ENCODE measurements at places on chromosomes 13 and 19.
A peak's percentile ranks its signal among the peaks of the same experiment; 100 is the strongest.

DNA sequence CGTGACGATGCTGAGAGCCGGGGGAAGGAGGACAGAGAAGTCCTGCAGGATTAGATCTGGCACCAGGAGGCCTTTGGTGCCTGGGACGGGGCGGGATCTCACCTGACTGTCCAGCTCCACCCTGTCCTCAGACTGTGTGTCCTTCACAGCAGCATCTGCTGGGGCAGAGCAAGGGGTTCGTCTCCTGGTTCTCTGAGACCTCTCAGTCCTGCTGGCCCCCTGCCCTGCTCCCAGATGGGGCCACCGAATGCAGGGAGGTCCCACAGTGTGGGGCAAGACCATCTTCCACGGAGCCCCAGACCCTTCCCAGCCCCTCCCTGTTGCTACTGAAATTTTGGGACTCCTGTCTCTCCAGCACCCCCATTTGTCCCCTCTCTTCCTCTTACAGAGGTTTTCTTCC, 4.5 kb downstream of the LILRB3 start:
- no peak overlapping the region for H3K27ac ChIP-seq
- peaks cover 9% of the 10 kb centered on the region for H3K27me3 ChIP-seq
- no peak overlapping the region for H3K4me3 ChIP-seq
- peaks cover 7% of the 10 kb centered on the region for H3K36me3 ChIP-seq
- H3K4me1 ChIP-seq: peaks cover 9% of the 10 kb centered on the region

DNA sequence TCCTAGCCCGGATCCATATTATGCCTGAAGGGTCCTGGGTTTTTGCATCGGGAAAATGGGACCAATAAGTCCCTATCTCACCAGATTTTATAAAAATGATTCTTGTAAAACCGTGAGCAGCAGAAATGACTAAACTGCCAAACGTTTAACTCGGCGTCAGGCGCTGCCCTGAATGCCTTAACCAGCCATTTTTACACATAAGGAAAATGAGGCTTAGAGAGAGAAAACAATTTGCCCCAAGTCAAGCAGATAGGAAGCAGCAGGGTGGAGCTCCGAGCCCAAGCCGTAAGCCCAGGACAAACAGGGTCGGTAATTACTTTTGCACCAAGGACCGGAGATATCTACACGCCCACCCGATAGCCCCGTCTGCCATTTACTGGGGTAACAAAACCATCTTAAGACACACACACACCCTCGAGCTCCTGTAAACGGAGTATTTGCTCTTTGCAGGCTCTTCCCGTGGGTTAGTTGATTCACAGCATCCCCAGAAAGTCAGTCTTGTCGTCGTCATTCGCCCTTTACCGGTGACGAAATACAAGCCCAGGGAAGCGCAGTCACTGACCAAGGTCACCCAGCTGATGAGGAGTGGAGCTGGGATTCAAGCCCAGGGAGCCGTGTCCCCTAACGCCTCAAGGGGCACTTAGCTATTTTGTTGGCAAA, 16.0 kb upstream of the MRI1 start:
- H3K4me1 ChIP-seq: peaks cover 37% of the 10 kb centered on the region
- DNase-seq: peak; percentile 32
- H3K36me3 ChIP-seq: peaks cover 10% of the 10 kb centered on the region
- H3K27me3 ChIP-seq: no peaks in the 10 kb centered on the region
- H3K27ac ChIP-seq: peak overlapping the region; percentile 94

DNA sequence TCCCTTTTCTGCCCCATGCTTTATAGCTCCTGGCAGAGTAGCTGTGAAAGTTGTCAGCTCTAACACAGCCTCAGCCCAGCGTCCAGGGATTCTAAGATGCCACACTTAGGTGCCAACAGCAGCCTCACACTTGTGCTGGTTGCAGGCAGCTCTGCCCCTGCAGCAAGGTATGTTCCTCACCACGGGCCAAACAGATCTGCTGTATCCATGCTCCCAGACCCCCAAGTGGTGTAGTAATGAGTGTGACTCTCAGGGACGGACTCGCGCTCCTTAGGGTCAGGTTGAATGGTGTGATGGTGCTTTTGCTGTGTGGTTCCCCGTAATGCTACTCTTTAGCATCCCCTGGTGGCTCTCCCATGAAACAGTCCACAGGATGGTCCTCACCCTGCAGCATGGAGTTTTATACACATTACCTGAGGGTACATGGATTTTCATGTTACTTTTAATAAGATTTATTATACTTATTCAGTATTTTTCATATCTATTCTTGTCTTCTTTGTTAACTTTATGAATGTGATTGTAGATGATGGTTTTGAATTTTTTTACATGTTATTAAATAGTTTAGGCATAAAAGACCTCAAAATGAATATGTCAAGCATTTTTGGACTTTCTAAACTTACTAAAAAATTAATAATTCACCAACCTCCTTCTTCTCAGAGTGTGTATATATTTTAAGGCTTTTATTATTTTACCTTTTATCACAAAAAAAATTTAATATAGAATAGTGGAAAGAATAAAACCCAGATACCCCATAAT, 232.5 kb downstream of the SLC7A1 start:
- H3K36me3 ChIP-seq: no peaks in the 10 kb centered on the region
- H3K27me3 ChIP-seq: peaks cover 15% of the 10 kb centered on the region
- H3K4me3 ChIP-seq: no peak overlapping the region
- H3K4me1 ChIP-seq: no peaks in the 10 kb centered on the region
- peak; percentile 55 for DNase-seq

DNA sequence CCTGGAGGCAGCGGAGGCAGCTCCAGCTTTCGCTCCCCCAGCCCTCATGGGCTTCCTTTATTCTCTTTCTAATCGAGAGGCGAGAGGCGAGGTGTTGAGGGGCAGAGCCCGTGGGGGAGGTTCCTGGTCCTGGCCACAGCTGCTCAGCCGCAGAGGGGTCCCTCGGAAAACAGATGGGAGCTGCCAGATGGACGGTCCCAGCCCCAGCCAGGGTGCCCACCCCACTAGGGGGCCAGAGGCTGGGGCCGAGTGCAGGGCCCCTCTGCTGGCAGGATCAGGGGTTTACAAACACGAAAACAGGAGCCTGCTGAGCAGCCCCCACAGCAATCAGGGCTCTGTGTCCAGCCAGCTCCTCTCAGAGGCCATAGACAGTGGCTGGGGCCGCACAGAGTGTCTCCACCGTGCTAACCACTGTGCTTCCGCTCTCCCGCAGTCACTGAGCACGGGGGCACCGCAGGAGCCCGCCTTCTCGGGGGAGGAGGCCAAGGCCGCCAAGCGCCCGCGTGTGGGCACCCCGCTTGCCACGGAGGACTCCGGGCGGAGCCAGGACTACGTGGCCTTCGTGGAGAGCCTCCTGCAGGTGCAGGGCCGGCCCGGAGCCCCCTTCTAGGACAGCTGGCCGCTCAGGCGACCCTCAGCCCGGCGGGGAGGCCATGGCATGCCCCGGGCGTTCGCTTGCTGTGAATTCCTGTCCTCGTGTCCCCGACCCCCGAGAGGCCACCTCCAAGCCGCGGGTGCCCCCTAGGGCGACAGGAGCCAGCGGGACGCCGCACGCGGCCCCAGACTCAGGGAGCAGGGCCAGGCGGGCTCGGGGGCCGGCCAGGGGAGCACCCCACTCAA, 182.2 kb downstream of the KDM4B start:
- H3K36me3 ChIP-seq: peaks cover 11% of the 10 kb centered on the region
- no peak for DNase-seq
- no peak overlapping the region for H3K4me3 ChIP-seq
- no peak overlapping the region for H3K27ac ChIP-seq
- no peaks in the 10 kb centered on the region for H3K27me3 ChIP-seq

DNA sequence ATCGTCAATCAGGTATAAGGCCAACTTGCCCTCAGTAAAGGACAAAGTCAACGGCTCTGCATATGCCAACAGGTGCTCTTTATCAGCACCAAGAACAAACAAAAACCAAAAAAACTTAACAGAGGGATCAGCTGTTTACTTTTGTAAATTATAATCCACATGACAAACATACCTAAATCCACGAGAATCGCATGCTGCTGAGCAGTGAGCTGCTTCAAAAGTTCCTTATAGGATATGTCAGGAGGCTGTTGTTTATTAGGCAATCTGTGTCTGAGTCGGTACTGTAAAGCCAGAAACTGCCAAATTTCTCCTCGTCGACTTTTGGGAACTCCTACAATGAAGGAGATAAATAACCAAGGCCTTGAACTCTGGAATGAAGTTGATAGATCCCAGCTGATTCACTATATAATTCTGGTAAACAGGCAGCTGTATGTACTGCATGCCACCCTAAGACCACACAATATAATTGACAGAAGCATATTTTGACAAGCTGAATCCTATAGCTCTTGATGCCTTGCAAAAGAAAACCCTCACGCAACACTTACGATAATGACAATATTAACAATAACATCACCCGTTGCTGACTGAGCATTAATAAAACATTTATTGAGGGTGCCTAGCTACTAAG, 179.8 kb downstream of the TBC1D4 start:
- H3K27me3 ChIP-seq: no peaks in the 10 kb centered on the region
- no peak overlapping the region for H3K27ac ChIP-seq
- no peak overlapping the region for H3K4me3 ChIP-seq
- peaks cover 25% of the 10 kb centered on the region for H3K36me3 ChIP-seq
- no peak for DNase-seq

DNA sequence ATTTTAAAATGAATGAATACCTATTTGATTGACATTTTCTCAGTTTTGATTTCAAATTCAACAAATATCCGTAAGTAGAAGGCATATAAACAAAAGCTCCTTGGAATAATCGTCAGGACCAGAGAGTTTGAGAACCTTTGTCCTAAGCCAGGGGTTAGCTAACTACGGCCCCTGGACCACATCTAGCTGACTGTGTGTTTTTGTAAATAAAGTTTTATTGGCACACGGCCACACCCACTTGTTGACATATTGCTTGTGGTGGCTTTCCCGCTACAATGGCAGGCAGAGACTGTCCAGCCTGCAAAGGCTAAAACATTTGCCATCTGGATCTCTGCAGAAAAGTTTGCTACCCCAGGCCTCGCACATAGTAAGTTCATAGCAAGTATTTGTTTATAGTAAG, 83.4 kb downstream of the GNG7 start:
- H3K27ac ChIP-seq: peak overlapping the region; percentile 99
- DNase-seq: no peak
- peaks cover 66% of the 10 kb centered on the region for H3K4me1 ChIP-seq

- peak overlapping the region; percentile 10 for H3K4me3 ChIP-seq
- peaks cover 33% of the 10 kb centered on the region for H3K4me1 ChIP-seq
- DNase-seq: peak; percentile 61
- no peaks in the 10 kb centered on the region for H3K27me3 ChIP-seq
- H3K27ac ChIP-seq: peak overlapping the region; percentile 57
Measured at GRCh38 chr19:1363599-1363998, 20.1 kb upstream of the NDUFS7 start.

DNA sequence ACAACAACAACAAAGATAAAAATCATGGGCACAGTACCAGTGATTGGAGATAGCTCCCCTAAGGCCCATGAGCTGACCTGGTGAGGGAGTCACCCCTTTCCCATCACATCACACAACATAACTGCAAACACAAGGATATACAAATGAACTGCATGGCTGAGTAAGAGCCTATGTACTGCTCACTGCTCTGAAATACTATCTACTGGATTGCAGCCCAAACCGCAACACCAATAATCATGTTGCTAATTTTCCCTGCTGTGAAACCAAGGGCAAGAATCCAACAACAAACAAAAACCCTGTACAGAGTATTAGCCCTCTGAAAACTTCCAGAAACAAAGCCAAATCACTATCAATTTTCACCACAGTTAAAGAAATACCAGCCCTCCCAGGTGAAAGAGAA, 1893.2 kb downstream of the PCDH9 start:
- H3K27ac ChIP-seq: no peak overlapping the region
- no peak overlapping the region for H3K4me3 ChIP-seq
- H3K36me3 ChIP-seq: no peaks in the 10 kb centered on the region

DNA sequence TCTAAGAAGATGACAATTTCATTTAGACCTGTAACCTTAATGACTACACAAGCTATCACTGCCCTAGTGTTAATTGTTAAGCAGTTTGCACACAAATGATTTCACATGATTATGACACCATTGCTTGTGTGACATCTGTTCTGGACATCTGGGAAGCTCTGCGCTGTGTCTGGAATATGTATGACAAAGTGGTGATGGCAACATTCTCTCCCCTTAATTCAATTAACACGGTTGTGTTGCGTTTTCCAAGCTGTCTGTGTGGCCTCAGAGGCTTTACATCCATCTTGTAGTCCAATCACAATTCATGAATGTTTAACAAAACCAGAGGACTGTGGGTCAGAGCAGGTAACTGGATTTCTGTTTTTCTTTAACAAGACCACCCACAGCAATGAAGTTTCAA, 204.4 kb downstream of the COG6 start:
- no peaks in the 10 kb centered on the region for H3K36me3 ChIP-seq
- no peak overlapping the region for H3K27ac ChIP-seq
- DNase-seq: no peak
- H3K4me3 ChIP-seq: no peak overlapping the region

- no peak for DNase-seq
- H3K36me3 ChIP-seq: peaks cover 43% of the 10 kb centered on the region
- H3K27ac ChIP-seq: no peak overlapping the region
- no peaks in the 10 kb centered on the region for H3K27me3 ChIP-seq
Measured at GRCh38 chr13:73991884-73992283, 142.3 kb downstream of the KLF12 start.

DNA sequence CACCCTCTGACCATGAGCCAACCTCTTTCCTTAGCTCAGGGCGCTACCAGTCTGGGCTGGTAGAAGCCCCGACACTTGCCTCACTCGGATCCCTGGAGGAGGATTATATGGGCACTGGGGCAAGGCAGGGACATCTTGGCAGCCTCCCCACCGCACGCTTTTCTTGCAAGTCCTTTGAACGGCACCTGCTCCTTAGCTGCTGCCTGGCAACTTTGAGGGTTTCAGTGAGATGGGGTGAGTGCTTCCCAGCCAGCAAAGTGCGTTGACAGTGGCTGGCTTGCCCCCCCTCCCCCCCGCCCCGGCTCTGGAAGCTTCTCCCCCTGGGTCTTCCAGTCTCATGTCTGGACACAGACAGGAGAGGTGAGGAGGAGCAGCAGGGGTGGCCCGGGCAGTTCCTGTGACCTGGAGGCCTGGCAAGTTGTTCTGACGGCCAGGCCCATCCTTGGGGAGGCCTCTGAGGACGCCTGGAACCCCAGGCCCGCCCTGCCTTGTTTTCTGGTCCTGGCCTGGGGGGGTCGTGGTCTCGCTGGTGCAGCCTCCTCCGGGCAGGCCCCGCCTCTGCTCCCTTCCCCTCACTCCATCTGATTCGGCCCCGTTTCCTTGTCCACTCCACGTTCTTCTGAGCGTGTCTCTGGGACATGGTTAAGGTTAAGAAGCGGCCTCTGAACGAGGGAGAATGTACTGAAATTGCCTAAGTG, 75.2 kb downstream of the ATP11A start:
- no peaks in the 10 kb centered on the region for H3K27me3 ChIP-seq
- H3K27ac ChIP-seq: no peak overlapping the region
- no peak overlapping the region for H3K4me3 ChIP-seq
- peaks cover 5% of the 10 kb centered on the region for H3K36me3 ChIP-seq
- H3K4me1 ChIP-seq: peaks cover 19% of the 10 kb centered on the region
- no peak for DNase-seq

DNA sequence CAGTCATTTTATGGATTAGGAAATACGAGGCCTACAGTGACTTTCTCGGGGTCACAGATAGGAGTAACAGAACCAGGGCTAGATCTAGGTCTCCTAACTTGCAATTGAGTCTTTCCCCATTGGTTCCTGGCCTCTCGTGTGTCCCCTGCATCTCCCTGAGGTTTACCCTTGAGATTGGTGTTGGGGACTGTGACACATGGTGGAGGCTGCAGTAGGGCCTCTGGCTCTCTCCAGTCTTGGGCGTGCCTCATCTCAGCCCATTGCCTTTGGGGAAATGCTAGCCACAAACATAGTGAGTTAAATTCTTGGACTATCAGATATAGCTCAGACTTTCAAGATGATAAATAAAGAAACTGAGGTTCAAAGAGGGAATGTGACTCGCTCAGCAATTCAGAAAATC, 212.1 kb downstream of the KCNRG start:
- H3K4me3 ChIP-seq: no peak overlapping the region
- H3K27ac ChIP-seq: no peak overlapping the region
- DNase-seq: no peak
- H3K36me3 ChIP-seq: no peaks in the 10 kb centered on the region
- H3K27me3 ChIP-seq: peaks cover 21% of the 10 kb centered on the region
- H3K4me1 ChIP-seq: peaks cover 24% of the 10 kb centered on the region
